ENCODE measurements at places on chromosomes 13 and 19. TPM values are rescaled to one million over a fixed set of nuclear protein-coding genes. Genes with fewer than 3 reads are reported as not detected.

The OR7A5 gene
- total RNA-seq, result not detected

The PDX1 gene
- total RNA-seq, result not detected

The CPB2 gene
- not detected for total RNA-seq

The ZNF724 gene
- 3.3 TPM for total RNA-seq

The ZNF665 gene
- total RNA-seq, result 1.3 TPM

All from lung microvascular endothelial cell (primary cell).